Aorta (tissue), 5 donors: ENCODE measurements at places on chromosomes 13 and 19. TPM values are rescaled to one million over a fixed set of nuclear protein-coding genes. Genes with fewer than 3 reads are reported as not detected.
A peak's percentile ranks its signal among the peaks of the same experiment; 100 is the strongest.

DNA sequence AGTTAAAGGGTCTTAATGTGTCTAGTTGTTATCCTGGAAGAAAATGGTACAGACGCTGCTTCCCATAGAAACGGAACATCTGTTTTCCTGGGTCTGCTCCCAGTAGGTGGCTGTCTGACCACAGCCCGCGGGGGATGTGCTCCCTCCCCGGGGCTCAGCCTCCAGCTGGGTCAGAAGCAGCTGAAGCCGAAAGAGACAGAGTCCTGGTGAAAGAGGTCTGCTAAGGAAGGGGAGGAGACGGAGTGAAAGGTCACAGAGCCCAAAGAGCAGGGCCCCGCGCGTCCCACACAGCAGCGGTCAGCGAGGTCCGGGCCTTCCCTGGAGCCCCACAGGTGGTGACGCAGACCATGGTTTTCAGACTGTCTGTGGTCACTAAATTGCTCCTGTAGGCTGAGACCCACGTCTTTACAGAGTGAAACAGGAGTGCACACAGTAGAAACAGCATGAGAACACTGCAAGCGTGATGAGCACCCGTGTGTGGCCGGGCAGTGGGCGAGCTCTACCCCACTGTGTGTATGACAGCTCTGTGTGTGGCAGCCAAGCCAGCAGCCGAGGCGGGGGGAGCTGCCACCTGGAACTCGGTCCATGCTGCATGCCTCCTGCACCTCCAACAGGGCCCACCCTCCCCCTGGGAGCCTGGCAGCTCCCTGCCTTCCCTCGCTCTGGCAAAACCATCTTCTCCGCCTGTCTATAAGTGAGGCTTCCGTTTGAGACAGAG lies 52.0 kb upstream of the C13orf46 start:
- DNase-seq, result no peak

GRCh38 chr13:76735641-76736040 lies 150.6 kb downstream of the KCTD12 start:
- no peak for DNase-seq

DNA sequence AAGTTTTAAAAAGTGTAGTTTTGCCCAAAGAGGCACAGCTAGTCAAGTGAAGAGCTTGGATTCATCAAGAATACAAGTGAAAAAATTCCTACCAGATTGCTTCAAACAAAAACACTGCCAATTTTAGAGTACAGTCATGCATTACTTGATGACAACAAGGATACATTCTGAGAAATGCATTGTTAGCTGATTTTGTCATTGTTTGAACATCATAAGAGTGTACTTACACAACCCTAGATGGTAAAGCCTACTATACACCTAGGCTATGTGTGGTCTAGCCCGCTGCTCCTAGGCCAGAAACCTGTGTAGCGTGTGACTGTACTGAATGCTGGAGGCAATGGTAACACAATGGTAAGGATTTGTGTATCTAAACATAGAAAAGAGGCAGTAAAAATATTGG lies 41.1 kb downstream of the TMTC4 start:
- no peak for DNase-seq

DNA sequence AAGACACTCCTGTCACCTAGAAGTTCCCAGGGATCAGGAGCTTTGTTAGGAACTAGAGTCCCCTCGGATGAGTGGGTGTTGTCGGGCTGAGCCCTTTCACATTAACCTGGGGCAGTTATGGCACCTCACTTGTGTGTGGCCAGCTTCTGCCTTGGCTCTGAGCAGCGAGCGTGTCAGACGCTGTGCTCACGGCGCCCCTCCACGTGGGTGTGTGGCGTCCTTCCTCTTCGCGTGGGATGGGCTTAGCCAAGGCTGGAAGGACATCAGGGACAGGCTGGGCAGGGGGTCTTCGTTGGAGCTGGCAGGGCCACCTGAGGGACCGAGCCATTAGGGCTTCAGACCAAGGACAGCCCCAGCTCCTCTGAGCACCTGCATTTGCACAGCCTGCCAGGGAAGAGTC lies 23.4 kb downstream of the DOT1L start:
- DNase-seq, result no peak

- DNase-seq, result peak; percentile 82
Measured at GRCh38 chr19:2424686-2425621, 2.4 kb downstream of the TIMM13 start.

DNA sequence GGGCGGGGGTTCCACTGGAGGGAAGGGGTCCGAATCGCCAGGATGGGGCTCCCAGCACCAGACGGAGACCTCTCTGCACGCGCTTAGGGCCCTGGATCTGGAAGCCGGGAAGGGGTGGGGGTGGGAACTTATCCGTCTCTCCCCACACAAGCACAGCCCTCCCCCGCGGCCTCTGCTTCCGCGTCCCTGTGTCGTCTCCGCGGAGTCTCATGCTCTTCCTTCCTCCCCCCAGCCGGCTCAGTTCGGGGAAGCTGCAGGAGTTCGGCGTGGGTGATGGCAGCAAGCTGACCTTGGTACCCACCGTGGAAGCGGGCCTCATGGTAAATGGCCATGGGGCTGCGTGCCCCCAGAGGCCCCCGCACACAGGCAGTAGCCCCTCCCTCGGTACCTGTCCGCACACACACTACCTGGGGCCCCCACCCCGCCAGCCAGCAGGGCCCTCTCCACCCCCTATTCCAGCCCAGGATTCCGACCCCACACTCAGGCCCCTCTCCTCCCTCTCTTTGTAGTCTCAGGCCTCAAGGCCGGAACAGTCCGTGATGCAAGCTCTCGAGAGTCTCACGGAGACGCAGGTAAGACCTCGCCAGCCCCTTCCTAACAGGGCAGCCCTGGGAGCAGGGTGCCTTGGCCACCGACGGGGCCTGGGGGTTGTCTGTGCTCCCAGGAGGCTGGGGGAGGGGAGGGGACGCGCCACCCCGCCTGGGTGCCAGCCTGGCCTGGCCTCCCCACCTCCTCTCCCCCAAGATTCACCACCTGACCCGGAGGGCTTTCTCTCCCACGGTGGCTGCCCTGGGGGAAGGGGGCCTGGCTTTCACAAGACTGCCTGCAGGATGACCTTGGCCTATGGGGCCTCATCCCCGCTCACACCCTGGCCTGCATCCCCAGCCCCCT lies 3.2 kb downstream of the MIDN start:
- DNase-seq, result peak; percentile 89

DNA sequence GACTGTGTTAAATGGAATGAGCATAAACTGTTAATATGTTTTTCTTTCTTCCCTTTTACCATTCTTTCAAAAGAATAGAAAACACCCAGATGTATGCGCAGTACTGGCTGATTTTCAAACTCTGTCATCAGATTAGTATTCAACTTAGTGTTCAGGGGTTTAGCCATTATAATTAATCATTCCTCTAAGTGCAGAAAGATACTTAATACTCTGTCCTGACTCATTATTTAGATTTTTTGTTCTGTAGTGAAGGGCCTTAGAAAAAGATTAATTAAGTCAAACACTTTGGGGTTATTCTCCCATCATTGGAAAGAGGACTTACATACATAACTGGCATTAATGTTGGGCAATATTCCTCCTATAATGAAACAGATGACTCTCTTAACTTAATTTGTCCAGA lies 1316.7 kb upstream of the SLC10A2 start:
- DNase-seq, result no peak

The AMH gene
- total RNA-seq, result 1.8 TPM
